Caudate nucleus (tissue), 63 donors: ENCODE measurements at places on chromosomes 4 and X.

GRCh38 chr4:53608649-53609048 lies 17.4 kb upstream of the LNX1 start:
- DNase-seq, result no peak

DNA sequence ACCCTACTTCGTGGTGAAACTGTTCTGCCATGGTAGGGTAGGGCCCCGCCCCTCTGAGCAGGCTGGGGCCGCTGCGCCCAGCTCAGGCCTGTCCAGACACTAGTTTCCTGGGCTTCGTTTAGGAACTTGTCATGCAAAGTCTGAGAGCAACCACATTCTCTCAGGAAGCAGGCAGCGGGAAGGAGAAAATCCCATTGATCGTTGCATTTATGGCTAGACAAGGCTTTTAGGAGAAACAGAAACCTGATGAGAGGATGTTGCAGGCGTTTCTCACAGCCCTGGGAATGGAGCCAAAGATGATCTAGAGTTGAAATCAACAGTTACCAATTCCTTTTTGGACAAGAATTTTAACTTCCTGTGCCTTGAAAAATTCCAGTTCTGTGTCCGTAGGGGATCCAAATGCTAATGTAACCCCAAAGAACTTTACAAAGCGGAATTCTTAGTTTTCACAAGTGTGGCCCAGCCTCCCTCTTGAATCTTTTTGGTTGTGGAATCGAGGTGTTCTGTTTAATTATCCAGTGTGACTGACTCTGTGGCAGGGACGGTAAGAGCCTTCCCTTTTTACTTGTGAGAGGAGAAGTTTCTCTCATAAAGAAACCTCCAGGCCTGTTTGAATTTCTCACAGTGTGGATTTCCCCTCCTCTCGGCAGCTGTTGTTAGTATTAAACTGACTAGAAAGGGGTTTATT lies 4.5 kb upstream of the CXCL9 start:
- no peak for DNase-seq

GRCh38 chrX:21408307-21408706 lies 34.1 kb downstream of the CNKSR2 start:
- DNase-seq, result no peak

DNA sequence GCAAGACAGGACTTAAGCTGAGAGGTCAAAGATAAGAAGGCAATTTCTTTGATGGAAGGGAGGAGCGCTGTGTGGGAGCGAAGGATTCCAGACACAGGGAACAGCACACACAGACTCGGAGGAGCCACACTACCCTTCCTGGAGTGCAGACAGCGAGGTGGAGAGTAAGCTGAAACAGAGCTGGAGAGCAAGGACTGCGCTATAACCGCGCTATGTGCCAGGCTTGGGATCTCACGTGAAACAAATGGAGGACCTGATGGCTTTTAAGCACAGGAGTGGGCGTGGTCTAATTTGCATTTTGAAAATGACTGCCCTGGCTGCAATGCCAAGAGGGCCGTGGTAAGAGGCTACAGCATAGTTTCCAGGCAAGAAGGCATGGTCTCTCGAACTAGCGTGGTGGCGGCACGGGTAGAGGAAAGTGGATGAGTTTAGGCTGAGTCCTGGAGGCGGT lies 113.9 kb upstream of the SORBS2 start:
- DNase-seq, result no peak

- DNase-seq, result no peak
These were observed 68.7 kb downstream of the NSD2 start for GRCh38 chr4:1939664-1940509.

DNA sequence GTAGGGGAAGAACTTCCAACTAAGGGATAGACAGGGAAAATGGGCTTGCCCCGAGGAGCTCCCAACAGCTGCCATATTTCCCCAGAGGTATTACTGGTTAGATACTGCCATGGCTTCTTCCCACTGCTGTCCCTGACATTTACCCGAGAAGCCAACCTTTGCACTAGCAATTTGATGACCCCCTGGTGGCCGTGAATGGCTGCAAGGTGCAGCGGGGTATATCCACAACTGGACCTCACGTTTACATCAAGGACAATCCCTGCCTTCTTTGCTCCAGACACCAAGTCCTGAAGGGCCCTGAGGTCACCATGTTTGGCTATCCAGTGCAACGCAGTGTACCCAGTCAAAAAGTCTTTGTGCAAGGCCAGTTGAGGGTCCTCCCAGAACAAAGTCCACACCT lies 2.3 kb downstream of the SOWAHB start:
- DNase-seq, result no peak

GRCh38 chr4:40812386-40812785 lies 62.6 kb downstream of the NSUN7 start:
- DNase-seq, result no peak

GRCh38 chrX:153886915-153887314 lies 942 bp upstream of the L1CAM start:
- no peak for DNase-seq

GRCh38 chr4:53465281-53465680 lies 87.8 kb downstream of the FIP1L1 start:
- no peak for DNase-seq
